ENCODE measurements at places on chromosomes 3 and 15. TPM values are rescaled to one million over a fixed set of nuclear protein-coding genes. Genes with fewer than 3 reads are reported as not detected.
A peak's percentile ranks its signal among the peaks of the same experiment; 100 is the strongest.

DNA sequence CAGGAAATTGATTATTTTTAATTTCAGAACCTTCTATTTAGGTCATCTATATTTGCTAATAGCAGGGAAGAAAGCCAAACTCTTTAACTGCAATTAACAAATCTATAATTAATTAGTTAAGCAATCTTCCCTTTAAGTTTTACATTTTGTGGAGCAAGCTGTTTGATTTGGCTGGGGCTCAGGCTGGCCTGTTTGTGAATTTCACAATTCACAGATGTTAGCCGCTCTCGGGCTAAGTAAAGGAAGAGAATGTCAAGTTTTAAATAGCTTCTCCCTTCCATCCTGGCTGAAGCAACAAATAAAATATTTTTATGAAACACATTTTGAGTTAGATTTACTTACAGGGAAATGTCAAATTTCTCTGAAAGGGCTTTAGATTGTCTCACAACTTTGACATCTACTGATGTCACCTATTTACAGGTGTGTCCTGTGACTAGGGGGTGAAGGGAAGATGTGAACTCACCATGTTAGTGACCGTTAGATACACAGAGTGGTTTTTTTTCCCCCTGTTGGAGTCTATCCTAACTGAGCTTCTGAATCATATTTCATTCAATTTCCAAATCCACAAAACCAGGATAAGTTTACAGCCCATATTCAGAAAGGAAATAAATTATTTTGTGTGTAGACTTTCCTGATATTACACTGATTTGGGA, 1.3 kb upstream of the TP63 start:
- no peaks in the 10 kb centered on the region for H3K27me3 ChIP-seq
- H3K4me3 ChIP-seq = no peak overlapping the region
- no peak overlapping the region for H3K27ac ChIP-seq
- H3K36me3 ChIP-seq = no peaks in the 10 kb centered on the region
- H3K4me1 ChIP-seq = no peaks in the 10 kb centered on the region

DNA sequence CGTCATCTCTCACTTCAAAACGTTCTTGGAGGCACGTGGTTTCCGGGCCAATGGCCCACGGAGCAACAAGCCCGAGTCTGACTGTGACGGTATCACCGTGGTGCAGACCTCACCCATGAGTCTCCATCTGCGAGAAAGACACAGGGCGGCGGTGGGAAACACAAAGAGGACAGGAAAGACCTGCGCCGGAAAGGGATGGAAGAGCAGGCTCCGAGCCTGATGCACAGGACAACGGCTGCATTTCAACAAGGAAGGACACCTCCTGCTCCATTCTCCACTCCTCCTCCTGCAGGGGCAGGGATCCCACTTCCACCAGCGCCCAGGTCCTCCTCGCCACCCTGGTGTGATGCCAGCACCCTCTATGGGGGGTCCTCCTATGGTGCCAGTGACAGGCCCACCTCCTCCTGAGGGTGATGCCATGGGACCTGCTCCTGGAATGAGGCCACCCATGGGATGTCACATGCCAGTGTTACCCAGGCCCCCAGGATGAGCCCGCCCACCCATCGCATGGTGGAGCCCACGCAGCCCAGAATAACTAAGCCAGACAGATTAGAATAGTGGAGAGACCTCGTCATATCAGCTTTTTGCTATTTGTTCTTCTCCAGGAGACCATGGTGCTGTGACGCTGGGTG, 73.0 kb upstream of the PCSK6 start:
- peaks cover 14% of the 10 kb centered on the region for H3K4me1 ChIP-seq
- no peaks in the 10 kb centered on the region for H3K27me3 ChIP-seq
- H3K27ac ChIP-seq = no peak overlapping the region
- no peak overlapping the region for H3K4me3 ChIP-seq
- no peaks in the 10 kb centered on the region for H3K36me3 ChIP-seq
- no peak for DNase-seq

GRCh38 chr15:33445984-33446383, 135.2 kb downstream of the RYR3 start:
- no peaks in the 10 kb centered on the region for H3K36me3 ChIP-seq
- DNase-seq = no peak
- no peaks in the 10 kb centered on the region for H3K27me3 ChIP-seq
- no peak overlapping the region for H3K4me3 ChIP-seq

- H3K27ac ChIP-seq = no peak overlapping the region
- no peaks in the 10 kb centered on the region for H3K27me3 ChIP-seq
- no peaks in the 10 kb centered on the region for H3K36me3 ChIP-seq
- no peak for DNase-seq
Measured at GRCh38 chr3:66361356-66361755, 139.5 kb downstream of the LRIG1 start.

DNA sequence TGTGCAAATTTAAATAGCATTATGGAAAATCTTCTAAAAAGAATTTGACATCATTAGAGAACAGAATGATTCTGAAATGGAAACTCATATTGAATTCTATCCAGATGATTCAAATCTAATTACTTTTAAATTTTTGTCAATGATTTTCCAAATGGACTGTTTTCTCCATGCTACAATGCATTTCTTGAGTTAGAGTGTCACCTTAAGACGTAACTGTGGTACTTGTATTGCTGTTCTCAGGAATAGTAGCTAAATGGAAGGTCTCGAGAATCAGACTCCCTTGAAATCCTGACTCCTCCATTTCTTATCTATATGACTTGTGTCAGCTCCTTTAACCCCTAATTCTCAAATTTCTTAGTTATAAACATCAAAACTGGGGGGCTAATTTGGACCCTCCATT, 102.3 kb downstream of the P2RY1 start:
- H3K4me3 ChIP-seq = no peak overlapping the region
- H3K36me3 ChIP-seq = no peaks in the 10 kb centered on the region
- H3K4me1 ChIP-seq = no peaks in the 10 kb centered on the region
- no peak for DNase-seq
- no peaks in the 10 kb centered on the region for H3K27me3 ChIP-seq
- no peak overlapping the region for H3K27ac ChIP-seq

- H3K36me3 ChIP-seq = no peaks in the 10 kb centered on the region
- no peak for DNase-seq
- H3K27me3 ChIP-seq = no peaks in the 10 kb centered on the region
- no peak overlapping the region for H3K27ac ChIP-seq
- no peak overlapping the region for H3K4me3 ChIP-seq
- H3K4me1 ChIP-seq = no peaks in the 10 kb centered on the region
Measured at GRCh38 chr3:95826419-95826818, 988.0 kb upstream of the EPHA6 start.

DNA sequence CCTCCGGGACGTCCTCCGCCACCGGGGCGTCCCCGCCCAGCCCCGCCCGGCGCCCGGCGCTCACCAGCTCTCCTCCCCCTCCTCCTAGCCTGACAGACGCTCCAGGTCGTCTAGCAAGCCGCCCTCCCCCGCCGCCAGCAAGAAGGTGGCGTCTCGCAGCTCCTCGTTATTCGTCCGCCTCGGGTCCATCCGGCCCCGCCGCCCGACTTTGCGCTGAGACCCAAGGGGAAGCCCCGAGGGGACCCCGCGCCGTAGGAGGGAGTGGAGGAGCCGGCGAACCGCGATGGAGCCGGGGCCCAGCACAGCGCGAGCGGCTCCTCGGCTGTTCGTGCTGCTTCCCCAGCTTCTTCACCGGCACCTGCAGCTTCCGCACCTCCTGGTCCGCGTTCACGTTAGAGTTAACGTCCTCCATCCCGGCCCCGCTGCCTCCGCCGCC, 26.3 kb upstream of the MTHFS start:
- peaks cover 25% of the 10 kb centered on the region for H3K4me1 ChIP-seq
- DNase-seq = peak; percentile 40
- peak overlapping the region; percentile 93 for H3K27ac ChIP-seq

DNA sequence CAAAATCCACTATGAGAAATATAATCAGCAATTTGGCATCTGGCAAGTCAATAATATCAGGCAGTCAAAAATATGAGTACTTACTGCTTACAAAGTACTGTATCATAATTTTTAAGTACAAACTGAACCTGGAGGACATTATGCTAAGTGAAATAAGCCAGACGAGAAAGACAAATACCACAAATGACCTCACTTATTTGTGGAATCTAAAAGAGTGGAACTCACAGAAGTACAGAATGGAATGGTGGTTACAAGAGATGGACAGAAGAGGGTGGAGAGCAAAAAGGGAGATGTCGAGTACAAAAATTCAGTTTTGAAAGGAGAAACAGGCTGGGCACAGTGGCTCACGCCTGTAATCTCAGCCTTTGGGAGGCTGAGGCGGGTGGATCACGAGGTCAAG, 12.4 kb downstream of the PCYT1A start:
- no peak overlapping the region for H3K4me3 ChIP-seq
- no peaks in the 10 kb centered on the region for H3K27me3 ChIP-seq
- peaks cover 13% of the 10 kb centered on the region for H3K36me3 ChIP-seq
- H3K4me1 ChIP-seq = peaks cover 24% of the 10 kb centered on the region
- no peak for DNase-seq
- no peak overlapping the region for H3K27ac ChIP-seq

DNA sequence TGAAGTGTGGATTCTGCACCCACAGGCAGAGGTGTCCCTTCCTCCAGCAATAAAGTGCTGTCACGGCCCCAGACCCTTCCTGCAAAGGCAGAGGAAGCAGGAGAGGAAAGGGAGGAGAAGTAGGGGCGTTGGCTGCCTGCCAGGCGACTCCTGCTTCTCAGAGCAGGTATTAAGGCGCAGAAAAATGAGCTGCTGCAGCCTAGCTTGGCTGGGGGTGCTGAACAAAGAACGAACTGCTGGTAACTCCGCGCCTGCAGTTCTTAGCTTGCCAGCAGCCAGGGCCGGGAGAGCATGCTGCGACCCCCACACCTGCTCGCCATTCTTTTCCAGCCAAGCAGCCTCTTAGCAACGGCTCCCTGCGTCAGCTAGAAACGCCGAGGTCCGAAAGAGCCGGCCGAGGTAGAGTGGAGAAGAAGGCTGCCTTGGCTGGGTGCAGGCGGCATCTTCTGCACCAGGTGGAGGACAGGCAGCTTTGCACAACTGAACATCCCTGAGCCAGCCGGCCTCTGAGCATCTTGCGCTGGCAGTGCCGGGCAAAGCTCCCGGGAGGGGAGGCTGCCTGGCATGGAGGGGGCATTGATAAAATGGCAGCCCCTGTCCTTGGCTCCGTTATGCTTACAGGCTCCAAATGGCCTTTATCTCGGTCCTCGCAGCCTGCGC, 296.0 kb downstream of the MEX3B start:
- no peaks in the 10 kb centered on the region for H3K36me3 ChIP-seq
- H3K27me3 ChIP-seq = peaks cover 2% of the 10 kb centered on the region
- H3K4me1 ChIP-seq = no peaks in the 10 kb centered on the region

GRCh38 chr3:12924437-12924836, 83.1 kb upstream of the RPL32 start:
- no peak overlapping the region for H3K4me3 ChIP-seq
- no peak overlapping the region for H3K27ac ChIP-seq
- peaks cover 55% of the 10 kb centered on the region for H3K36me3 ChIP-seq
- no peaks in the 10 kb centered on the region for H3K27me3 ChIP-seq

- no peaks in the 10 kb centered on the region for H3K4me1 ChIP-seq
- no peak overlapping the region for H3K27ac ChIP-seq
- H3K36me3 ChIP-seq = no peaks in the 10 kb centered on the region
- no peak for DNase-seq
- H3K27me3 ChIP-seq = no peaks in the 10 kb centered on the region
Measured at GRCh38 chr3:77506384-77506783, 466.5 kb downstream of the ROBO2 start.

DNA sequence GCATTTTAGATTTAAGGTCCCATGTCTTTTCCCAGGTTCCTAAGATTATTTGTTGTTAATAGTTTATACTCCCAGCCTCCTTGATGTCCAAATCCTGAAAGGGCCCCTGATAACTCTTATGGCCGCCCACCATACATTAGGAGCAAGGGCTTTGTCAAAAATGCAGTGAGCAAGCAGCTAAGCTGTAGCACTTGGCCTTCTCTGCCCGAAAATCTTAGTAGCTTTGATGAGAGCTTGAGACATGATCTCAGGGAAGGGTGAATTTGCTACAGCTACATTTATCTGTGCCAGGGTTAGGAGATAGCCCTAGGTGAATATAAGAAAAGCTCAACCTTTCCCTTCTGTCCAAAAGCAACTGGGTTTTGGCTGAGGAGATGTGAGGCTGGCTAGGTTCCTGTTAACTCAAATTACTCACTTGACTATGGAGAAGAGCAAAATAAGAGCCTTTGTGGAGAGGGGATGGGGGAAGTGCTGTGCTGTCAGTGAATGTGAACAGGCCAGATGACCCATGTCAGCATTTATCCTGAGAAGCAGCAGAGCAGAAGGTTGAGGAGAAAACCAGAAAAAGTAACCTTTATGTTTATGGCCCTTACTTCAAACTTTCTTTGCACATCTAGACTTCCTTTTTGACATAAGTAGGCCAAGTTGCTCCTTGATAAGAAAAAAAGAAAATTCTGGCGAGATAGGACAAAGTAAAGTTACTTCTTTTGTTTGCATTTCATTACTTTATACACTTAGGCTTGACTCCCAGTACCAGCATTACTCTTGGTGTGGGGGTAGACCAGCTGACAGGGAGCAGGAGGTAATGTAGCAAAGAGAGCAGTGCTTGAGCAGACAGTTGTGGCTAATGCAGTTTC, 21.1 kb downstream of the MAPK6 start:
- H3K4me3 ChIP-seq = no peak overlapping the region
- no peaks in the 10 kb centered on the region for H3K27me3 ChIP-seq
- no peak overlapping the region for H3K27ac ChIP-seq
- peaks cover 79% of the 10 kb centered on the region for H3K4me1 ChIP-seq
- DNase-seq = no peak

GRCh38 chr3:32245200-32245599, 6.7 kb downstream of the CMTM8 start:
- no peaks in the 10 kb centered on the region for H3K27me3 ChIP-seq
- DNase-seq = no peak
- no peak overlapping the region for H3K4me3 ChIP-seq
- H3K4me1 ChIP-seq = peaks cover 60% of the 10 kb centered on the region
- H3K27ac ChIP-seq = no peak overlapping the region
- peaks cover 8% of the 10 kb centered on the region for H3K36me3 ChIP-seq

The ERC2 gene
- total RNA-seq = 0.22 TPM

The CKMT1A gene
- 0.13 TPM for total RNA-seq

The NEK10 gene
- total RNA-seq = 14.2 TPM

The CCDC191 gene
- total RNA-seq = 1.2 TPM

The IFT57 gene
- total RNA-seq = 18.0 TPM

The AGBL1 gene
- total RNA-seq = not detected

The KLHL25 gene
- total RNA-seq = 7.4 TPM

The GOLGA8T gene
- total RNA-seq = not detected

The TNNC1 gene
- total RNA-seq = 18.7 TPM

Measured in HepG2 (cell line).